Stimulated activated CD8-positive, alpha-beta memory T cell treated with anti-CD3 and anti-CD28 coated beads, Interleukin-4, amount 100 ng/mL, for 1 hour (primary cell): ENCODE measurements at places on chromosomes 16 and 17.
A peak's percentile ranks its signal among the peaks of the same experiment; 100 is the strongest.

GRCh38 chr17:81917565-81918332 lies at the start of gene SIRT7:
SIRT7 (minus strand) TSS chr17:81918176; CDS start chr17:81918131, 45 bp downstream.
- peak; percentile 72 for DNase-seq

DNA sequence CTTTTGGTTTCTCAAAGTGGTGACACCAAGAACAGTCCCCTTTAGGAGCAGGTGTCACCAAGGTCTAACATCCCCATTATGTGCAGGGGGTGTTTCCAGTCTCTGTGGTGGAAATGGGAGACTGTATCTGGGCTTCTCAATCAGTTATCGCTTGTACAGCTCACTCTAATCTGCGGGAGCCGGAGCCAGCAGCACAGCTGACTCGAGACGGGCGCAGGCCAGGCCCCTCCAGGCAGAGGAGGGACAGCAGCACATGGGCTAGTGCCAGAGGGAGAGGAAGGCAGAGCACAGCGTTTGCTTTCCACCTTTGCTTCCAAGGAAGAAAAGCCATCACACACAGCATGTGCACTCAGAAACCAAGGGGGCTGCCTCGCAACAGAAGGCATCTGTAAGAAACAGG lies 91.2 kb upstream of the CREBBP start:
- no peak for DNase-seq

GRCh38 chr17:79835953-79836509 lies 3.2 kb downstream of the CBX4 start:
- no peak for DNase-seq

GRCh38 chr17:50359005-50359699 lies 13.2 kb downstream of the XYLT2 start:
- no peak for DNase-seq

- DNase-seq: no peak
Observed at GRCh38 chr16:23225634-23226033, 43.1 kb downstream of the SCNN1G start.

GRCh38 chr16:86798247-86799041 lies 220.1 kb downstream of the FOXL1 start:
- no peak for DNase-seq

- DNase-seq: no peak
Observed at GRCh38 chr16:84791088-84791487, 28.7 kb upstream of the CRISPLD2 start.

- DNase-seq: no peak
Observed at GRCh38 chr17:35087731-35088355, 24.3 kb upstream of the RFFL start.

DNA sequence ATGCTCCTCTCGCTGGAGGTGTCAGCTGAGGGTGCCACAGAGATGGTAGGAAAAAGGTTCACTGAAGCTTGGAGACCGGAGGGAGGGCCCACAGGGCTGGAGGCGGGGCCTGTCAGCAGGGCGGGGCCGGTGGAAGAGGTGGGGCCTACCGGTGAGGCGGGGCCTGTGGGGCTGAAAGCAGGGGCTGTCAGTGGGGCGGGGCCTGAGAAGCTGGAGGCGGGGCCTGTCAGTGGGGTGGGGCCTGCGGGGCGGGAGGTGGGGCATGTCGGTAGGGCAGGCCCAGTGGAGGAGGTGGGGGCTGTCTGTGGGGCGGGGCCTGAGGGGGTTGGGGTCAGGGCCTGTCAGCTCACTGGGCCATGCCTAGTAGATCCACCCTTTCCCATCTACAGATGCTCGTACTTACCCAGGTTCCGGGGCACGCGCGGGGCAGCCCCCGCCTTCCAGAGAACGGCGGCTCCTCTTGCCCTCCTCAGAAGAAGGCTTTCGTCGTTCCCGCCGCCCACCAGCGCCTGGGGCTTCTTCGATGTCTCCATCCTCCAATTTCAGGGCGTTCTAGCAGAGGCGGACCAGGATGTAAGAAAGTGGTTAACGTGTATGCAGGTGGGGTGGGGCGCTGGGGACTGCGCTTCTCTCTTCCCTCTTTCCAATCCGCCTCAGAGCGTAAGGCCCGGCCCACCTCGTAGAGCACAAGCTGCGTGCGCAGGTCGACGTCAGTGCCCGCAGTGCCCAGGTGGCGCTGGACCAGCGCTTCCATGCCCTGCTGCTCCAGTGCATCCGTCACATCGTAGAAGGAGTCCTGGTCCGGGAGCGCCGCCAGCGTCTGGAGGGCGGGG lies 9.8 kb downstream of the TMEM208 start:
- peak; percentile 30 for DNase-seq

DNA sequence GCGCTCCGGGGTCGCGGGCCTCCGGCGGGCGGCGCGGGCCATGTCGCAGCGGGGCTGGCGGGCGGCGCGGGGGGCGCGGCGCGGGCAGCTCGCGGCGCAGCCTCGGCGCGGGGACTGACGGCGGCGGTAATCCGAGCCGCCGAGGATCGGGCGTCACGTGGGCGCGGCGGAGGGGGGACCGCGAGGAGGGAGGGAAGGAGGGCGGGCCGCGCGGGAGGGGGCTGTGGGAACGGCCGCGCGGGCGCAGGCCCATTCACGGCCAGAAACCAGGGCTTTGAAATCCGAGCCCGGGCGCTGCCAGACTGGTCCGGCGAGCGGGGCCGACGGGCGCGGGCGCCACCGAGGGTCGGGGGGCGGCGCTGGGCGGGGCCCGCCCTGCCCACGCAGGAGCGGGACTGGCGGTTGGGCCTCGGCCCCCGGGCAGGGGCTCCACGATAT lies at the start of gene MTSS2:
Gene MTSS2, minus strand, starts transcription at position 116 of the 438 bp plus-strand sequence. CDS start 262 bp downstream, outside the sequence.
- DNase-seq: no peak

- no peak for DNase-seq
Observed at GRCh38 chr17:47736501-47737495, 3.8 kb downstream of the TBX21 start.

GRCh38 chr16:17149904-17150483 lies 320.8 kb downstream of the XYLT1 start:
- DNase-seq: no peak

DNA sequence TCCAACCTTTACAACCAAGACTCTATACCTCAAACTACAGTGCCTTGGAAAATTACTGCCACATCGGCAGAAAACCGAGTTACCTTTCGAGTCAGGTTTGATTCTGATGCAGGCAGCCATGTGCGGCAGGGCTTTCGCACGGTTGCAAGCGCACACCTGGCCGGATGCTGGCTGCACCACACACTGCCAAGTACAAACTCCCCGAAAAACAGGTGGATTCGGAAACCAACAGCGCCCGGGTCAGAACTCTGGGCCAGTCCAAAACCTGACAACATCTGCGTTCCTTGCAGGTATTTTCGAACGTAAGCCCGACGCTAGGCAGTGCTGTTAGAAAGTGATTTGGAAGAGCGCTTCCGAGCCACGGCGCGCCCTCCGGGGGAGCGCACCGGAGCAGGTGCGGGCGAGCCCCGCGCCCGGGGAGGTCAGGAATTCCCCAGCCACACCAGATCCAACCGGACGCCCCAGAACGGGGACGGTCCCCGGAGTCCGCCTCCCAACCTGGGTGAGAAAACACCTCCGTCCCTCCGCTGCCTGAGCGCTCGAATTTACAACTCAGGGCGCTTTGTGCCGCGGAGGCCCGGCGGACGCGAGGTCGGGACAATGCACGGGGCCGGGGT lies 1.2 kb downstream of the USP7 start:
- no peak for DNase-seq

DNA sequence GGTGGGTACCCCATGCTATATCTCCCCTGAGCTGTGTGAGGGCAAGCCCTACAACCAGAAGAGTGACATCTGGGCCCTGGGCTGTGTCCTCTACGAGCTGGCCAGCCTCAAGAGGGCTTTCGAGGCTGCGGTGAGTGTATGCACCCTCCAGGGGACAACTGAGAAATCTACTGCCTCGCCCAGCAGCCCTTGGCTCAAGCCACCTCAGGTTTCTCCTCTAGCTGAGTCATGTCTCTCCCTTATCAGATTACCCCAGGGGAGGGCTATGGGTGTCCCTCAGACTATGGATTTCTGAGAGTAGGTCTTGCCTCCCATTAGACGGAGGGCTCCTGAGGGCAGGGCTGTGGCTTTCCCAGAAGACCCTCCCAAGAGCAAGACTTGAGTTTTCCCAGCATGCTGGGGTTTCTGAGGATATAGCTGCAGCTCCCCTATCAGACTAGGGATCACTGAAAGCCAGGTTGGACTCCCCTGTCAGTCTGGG lies 6.7 kb downstream of the NEK8 start:
- no peak for DNase-seq

GRCh38 chr17:56723421-56723820 lies 110.3 kb downstream of the C17orf67 start:
- DNase-seq: no peak

DNA sequence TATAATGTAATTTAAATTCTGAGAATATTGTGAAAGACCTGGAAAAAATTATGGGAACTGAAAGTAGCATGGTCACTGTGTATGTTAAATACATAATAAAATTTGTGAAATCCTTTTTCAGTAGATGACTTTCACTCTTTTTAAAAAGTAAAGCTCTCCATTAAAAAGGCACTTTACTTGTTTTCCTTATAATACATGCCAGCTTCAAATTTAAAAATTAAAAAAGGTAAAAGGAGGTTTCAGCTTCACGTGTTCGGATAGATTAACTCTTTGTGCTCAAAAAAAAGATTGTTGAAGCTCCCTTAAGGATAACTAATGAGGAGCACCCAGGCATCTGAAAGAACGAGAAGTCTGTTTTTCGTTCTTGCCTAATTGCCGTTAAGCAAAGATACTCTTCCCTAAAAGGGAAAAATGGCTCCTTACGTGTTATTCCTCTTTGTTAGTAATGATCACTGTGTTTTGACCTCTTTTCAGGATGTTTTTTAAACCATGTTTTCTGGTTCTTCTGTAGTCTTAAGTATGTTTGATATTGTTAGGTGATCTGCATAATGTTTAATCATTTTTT lies 87.8 kb downstream of the TUBD1 start:
- DNase-seq: no peak

- DNase-seq: no peak
Observed at GRCh38 chr16:57993897-57994296, 6.6 kb downstream of the ZNF319 start.

DNA sequence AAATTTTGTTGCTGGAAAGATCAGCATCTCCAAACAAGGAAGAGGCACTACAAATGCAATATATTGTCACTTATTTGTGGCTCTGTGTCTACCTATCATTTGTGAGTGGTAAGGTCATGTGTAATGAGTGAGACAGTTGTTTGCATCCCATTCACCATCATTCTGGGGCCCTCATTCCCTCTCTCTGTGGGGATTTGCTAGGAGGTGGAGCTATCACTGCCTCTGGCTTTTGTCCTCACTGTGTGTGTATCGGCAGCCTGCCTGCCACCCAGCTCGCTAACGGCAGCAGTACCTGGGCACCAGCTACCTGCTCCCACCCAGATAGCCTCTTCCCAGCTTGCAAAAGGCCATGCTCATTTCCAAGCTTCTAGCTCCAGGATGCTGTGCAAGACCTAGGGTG lies 379.2 kb upstream of the ZFHX3 start:
- no peak for DNase-seq

GRCh38 chr16:89712274-89712781 lies 8.4 kb downstream of the VPS9D1 start:
- DNase-seq: no peak

- no peak for DNase-seq
Observed at GRCh38 chr17:61015966-61016365, 338.3 kb downstream of the BCAS3 start.

DNA sequence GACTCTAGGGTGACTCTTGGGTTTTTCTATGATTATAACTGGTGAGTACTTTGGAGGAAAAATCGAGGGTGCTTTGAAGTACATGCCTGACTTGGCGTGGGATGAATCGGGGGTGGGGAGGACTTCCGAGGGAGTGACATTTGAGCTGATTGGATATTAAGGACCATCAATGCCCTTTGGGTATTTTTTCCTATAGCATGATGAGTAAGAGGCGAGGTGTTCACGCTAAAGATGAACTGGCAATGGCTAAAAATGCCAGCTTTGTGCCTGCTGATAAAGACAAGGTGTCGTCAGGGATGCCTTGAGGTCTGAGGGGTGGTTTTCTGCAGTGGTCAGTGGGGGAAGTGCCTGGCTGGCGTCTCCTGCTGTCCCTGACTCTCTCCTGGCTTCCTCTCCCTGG lies 25.3 kb downstream of the USP43 start:
- no peak for DNase-seq

GRCh38 chr17:60039114-60039846 lies 39.4 kb downstream of the HEATR6 start:
- no peak for DNase-seq

- DNase-seq: no peak
Observed at GRCh38 chr16:56929639-56930038, 2.3 kb upstream of the HERPUD1 start.

DNA sequence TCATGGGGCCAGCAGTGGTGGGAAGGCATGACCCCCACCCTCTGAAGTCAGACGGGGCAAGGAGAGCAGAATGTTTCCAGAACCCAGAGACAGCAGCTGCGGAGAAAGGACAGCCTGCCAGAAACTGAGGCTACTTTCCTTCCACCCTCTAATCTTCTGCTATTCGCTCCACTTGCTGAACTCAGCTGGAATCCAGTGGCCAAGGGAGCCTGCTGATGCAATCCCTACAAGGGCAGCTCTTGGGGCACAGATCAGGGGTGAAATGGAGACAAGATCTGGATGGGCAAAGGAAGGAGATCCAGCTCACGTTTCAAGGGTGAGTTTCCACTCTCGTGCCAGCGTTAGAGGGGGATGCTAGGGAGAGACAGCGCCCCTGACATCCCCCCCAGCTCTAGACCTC lies 479.1 kb downstream of the SLC39A11 start:
- DNase-seq: no peak

- DNase-seq: no peak
Observed at GRCh38 chr17:53919356-53919755, 96.6 kb downstream of the KIF2B start.

GRCh38 chr17:47884427-47884740 lies 11.7 kb upstream of the SP2 start:
- DNase-seq: no peak

- no peak for DNase-seq
Observed at GRCh38 chr17:61415374-61416210, 15.9 kb downstream of the TBX2 start.

GRCh38 chr17:8125947-8126490 lies 2.1 kb upstream of the HES7 start:
- no peak for DNase-seq
